Activated naive CD8-positive, alpha-beta T cell treated with anti-CD3 and anti-CD28 coated beads, Interleukin-2, amount 10 ng/mL, durations not matched to agents 7 days and 5 days (primary cell): ENCODE measurements at places on chromosomes 4 and X. TPM values are rescaled to one million over a fixed set of nuclear protein-coding genes. Genes with fewer than 3 reads are reported as not detected.

CDS1 gene
- 0.33 TPM for total RNA-seq

GPRIN3 gene
- 25.5 TPM for total RNA-seq

DCAF8L2 gene
- not detected for total RNA-seq

RIPPLY1 gene
- total RNA-seq, result not detected

ARHGEF6 gene
- 85.0 TPM for total RNA-seq

SRPK3 gene
- not detected for total RNA-seq

FHDC1 gene
- 0.22 TPM for total RNA-seq

- H3K27me3 ChIP-seq, result no peaks in the 10 kb centered on the region
- no peak overlapping the region for H3K4me3 ChIP-seq
- DNase-seq, result no peak
- H3K36me3 ChIP-seq, result peaks cover 4% of the 10 kb centered on the region
- peak overlapping the region; percentile 50 for H3K27ac ChIP-seq
- peaks cover 3% of the 10 kb centered on the region for H3K4me1 ChIP-seq
Measured at GRCh38 chrX:48806081-48806480, 4.2 kb downstream of the HDAC6 start.

- no peaks in the 10 kb centered on the region for H3K27me3 ChIP-seq
- H3K4me3 ChIP-seq, result no peak overlapping the region
- no peaks in the 10 kb centered on the region for H3K36me3 ChIP-seq
- peaks cover 12% of the 10 kb centered on the region for H3K4me1 ChIP-seq
Measured at GRCh38 chrX:41384051-41384705, 50.2 kb downstream of the DDX3X start.

DNA sequence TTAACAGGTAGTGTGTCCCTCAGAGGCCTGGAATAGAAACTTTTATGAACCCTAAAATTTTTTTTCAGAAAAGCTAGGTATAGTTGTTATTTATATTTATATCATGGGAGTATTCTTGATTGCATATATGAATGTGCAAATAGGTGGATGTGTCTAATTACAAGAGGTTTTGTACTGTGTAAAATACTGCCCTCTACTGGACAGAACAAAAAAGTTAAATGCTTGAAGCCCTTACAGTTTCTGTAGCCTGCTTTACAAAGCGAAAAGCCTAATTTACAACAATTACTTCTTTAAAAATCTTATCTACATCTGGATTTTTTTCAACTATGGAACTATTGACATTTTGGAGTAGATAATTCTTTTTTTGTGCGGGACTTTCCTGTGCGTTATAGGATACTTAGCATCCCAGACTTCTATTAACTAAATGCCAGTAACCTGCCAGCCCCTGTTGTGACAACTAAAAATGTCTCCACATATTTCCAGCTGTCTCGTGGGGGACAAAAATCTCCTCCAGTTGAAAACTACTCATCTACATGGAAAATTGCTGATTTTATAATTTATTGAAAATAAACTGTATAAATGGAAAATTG lies 35.1 kb downstream of the ENPEP start:
- no peaks in the 10 kb centered on the region for H3K36me3 ChIP-seq
- no peak overlapping the region for H3K4me3 ChIP-seq
- no peak for DNase-seq
- H3K27me3 ChIP-seq, result peaks cover 2% of the 10 kb centered on the region
- H3K4me1 ChIP-seq, result peaks cover 6% of the 10 kb centered on the region

DNA sequence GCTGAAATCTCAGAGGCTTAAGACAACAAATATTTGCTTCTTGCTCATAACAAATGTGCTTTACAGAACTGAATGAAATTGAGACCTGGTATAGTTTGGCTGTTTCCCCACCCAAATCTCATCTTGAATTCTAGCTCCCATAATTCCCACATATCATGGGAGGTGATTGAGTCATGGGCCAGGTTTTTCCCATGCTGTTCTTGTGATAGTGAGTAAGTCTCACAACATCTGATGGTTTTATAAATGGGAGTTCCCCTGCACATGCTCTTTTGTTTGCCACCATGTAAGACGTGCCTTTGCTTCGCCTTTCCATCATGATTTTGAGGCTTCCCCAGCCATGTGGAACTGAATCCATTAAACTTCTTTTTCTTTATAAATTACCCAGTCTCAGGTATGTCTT lies 221.1 kb upstream of the DIPK2B start:
- no peak overlapping the region for H3K4me3 ChIP-seq
- H3K27ac ChIP-seq, result no peak overlapping the region
- H3K27me3 ChIP-seq, result peaks cover 13% of the 10 kb centered on the region
- no peak for DNase-seq
- H3K36me3 ChIP-seq, result no peaks in the 10 kb centered on the region

- no peaks in the 10 kb centered on the region for H3K4me1 ChIP-seq
- no peak overlapping the region for H3K4me3 ChIP-seq
- H3K27ac ChIP-seq, result no peak overlapping the region
- H3K27me3 ChIP-seq, result peaks cover 24% of the 10 kb centered on the region
- DNase-seq, result no peak
- no peaks in the 10 kb centered on the region for H3K36me3 ChIP-seq
Measured at GRCh38 chr4:99615170-99615820, 40.7 kb downstream of the MTTP start.

DNA sequence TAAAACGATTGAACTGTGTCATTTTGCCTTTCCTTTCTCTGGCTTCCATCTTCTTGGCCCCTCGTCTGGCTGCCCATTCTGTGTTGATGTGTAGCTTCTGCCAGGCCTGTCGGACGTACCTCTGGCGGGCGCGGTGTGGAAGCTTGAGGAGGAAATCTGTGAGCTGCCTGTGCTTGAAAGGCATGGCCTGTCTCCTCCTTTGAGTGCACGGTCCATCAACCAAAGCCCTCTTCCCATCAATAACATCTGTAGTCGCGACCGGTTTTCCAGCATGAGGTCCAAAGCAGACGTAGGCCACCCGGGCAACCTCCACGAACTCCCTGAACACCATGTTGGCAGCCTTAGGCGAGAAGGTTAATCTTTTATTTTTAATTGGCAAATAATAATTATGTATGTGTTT lies 202.7 kb downstream of the CRLF2 start:
- H3K4me3 ChIP-seq, result no peak overlapping the region
- H3K4me1 ChIP-seq, result no peaks in the 10 kb centered on the region
- no peak overlapping the region for H3K27ac ChIP-seq
- H3K36me3 ChIP-seq, result no peaks in the 10 kb centered on the region

GRCh38 chr4:116885579-116885978 lies 199.8 kb downstream of the TRAM1L1 start:
- no peaks in the 10 kb centered on the region for H3K36me3 ChIP-seq
- H3K4me1 ChIP-seq, result no peaks in the 10 kb centered on the region
- no peak overlapping the region for H3K27ac ChIP-seq
- H3K4me3 ChIP-seq, result no peak overlapping the region
- H3K27me3 ChIP-seq, result no peaks in the 10 kb centered on the region

- no peaks in the 10 kb centered on the region for H3K36me3 ChIP-seq
- H3K27ac ChIP-seq, result no peak overlapping the region
- DNase-seq, result no peak
- no peaks in the 10 kb centered on the region for H3K4me1 ChIP-seq
- H3K4me3 ChIP-seq, result no peak overlapping the region
Measured at GRCh38 chr4:64642936-64643335, 233.7 kb upstream of the TECRL start.

GRCh38 chr4:69835766-69836165 lies 24.2 kb downstream of the SULT1E1 start:
- no peaks in the 10 kb centered on the region for H3K27me3 ChIP-seq
- H3K27ac ChIP-seq, result no peak overlapping the region
- H3K36me3 ChIP-seq, result peaks cover 2% of the 10 kb centered on the region
- H3K4me1 ChIP-seq, result peaks cover 10% of the 10 kb centered on the region
- no peak overlapping the region for H3K4me3 ChIP-seq
- DNase-seq, result no peak

- DNase-seq, result no peak
- no peak overlapping the region for H3K4me3 ChIP-seq
- no peaks in the 10 kb centered on the region for H3K36me3 ChIP-seq
- H3K27ac ChIP-seq, result no peak overlapping the region
Measured at GRCh38 chrX:70226048-70226447, 8.4 kb upstream of the AWAT1 start.

DNA sequence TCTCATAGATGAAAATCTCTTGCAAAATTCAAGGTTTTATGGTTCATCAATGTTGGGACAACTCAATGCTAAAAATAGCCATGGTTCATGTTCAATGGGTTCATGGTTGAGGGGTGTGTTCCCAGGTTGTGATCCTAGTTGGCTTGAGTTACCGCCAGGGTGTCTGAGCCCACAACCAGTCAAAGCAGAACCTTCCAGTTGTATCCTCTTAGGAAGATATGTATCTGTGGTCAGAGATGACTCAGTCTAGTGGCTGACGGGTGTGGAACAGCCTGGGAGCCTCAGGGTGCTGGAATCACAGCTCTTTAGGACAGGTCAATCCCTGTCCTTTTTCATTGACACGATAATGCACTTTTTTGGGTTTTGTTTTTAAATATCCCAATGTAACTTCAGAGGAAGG lies 192.3 kb upstream of the NR3C2 start:
- DNase-seq, result no peak
- H3K27ac ChIP-seq, result no peak overlapping the region
- no peaks in the 10 kb centered on the region for H3K36me3 ChIP-seq
- H3K4me1 ChIP-seq, result no peaks in the 10 kb centered on the region
- H3K27me3 ChIP-seq, result no peaks in the 10 kb centered on the region

DNA sequence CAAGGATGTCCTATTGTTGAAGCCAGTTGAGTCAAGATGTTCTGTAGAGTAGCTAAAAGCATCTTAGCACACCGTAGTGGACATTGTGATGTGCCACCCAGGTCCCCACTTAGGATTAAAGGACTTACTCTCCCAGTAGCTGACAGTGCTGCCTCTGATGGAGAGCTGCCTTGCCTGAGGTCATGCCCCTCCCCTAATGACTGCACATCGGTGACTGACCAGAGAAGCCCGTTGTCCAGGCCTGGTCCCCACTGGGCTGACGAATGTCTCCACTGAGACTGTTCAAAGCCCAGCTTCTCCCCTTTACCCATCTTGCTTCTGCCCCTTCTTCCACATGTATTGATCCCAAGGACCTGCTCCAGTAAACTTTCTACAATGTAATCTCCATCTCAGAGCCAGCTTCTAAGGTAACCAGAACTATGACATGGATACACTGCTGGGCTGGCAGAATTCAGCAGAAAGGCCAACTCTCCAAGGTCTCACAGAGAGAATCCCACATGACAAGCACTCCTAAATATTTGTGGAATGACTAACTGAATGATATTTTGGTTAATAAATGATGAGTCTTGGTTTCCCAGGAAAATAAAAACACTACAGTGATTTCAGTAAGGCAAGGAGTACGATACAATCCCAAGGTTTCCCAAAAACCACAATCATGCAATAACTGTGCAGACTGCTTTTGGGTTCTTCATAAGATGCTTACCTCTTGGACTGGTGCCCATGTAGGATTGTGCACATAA lies 82.4 kb upstream of the TMEM150C start:
- DNase-seq, result no peak
- peaks cover 7% of the 10 kb centered on the region for H3K27me3 ChIP-seq
- no peak overlapping the region for H3K27ac ChIP-seq
- H3K36me3 ChIP-seq, result no peaks in the 10 kb centered on the region
- H3K4me3 ChIP-seq, result no peak overlapping the region

- no peak overlapping the region for H3K4me3 ChIP-seq
- no peak for DNase-seq
- peaks cover 6% of the 10 kb centered on the region for H3K36me3 ChIP-seq
Measured at GRCh38 chr4:8221985-8222384, 22.9 kb downstream of the SH3TC1 start.
